NCI-H1694 (cell line): ENCODE measurements at places on chromosomes 16 and 17.
A peak's percentile ranks its signal among the peaks of the same experiment; 100 is the strongest.

DNA sequence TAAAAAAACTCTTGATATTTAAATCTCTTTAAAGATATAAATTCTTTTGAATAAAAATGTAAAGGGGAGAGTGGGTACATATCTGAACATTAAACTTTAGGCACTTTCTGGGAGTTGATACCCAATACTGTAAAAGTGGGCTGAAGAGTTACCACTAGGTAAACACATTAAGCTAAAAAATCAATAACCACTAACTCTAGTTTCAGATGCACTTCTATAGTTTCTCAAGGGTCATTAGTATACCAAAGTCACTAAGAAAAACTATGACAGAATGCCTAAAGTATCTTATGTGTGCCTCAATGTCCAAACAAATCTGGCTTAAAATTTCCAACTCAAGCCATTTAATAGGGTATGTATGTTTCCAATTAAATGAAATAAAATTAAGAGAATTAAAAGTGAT is 13.1 kb upstream of the CFDP1 start:
- DNase-seq, result no peak

GRCh38 chr17:17077861-17078732 is 35.8 kb downstream of the MPRIP start:
- no peak for DNase-seq

GRCh38 chr16:64669573-64669972 is 452.3 kb downstream of the CDH11 start:
- no peak for DNase-seq

DNA sequence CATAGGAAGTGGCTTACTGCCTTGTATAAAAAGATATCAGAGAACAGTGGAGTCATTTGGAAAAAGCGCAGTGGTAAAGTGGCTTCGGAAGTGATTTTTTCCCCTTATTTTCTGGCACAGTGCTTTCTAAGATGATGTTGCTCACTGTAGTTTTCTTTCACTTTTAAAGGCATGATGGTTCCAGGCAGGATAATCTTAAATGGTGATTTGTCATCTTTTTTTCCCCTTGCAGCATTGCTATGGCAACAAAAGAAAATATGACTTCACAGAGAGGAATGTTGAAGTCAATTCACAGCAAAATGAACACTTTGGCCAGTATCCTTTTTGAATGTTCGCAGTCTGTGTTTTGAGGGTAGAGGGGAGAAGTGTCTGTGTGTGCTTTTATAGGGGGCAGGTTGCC is 42.5 kb downstream of the GOSR1 start:
- DNase-seq, result no peak

GRCh38 chr17:30908717-30909420 is 2.8 kb upstream of the TEFM start:
- DNase-seq, result no peak

DNA sequence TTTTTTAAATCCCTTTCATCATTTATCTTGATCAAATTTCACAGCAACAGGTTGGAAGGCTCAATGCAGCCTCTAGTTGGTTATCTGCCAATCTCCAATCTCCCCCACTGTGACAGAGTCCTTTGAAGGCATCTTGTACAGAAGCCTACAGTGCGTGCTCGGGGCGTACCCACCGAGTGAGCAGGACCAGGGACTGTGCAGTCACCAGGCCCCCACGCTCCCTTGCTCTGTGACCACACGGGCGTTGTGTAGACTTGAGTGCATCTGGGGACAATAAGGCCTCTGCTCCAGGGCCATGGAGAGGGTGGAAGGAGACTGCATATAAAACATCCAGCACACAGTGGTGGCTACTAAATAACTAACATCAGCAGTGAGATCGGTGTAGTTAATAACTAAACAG is 63.4 kb downstream of the GTF3C1 start:
- DNase-seq, result no peak

DNA sequence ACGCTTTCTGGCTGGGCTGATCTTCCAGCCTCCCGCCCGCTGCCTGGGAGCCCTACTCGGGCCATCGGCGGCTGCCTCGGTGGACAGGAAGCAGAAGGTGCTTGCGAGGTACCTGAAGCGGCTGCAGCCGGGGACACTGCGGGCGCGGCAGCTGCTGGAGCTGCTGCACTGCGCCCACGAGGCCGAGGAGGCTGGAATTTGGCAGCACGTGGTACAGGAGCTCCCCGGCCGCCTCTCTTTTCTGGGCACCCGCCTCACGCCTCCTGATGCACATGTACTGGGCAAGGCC is 30.7 kb downstream of the CIITA start:
- no peak for DNase-seq

- no peak for DNase-seq
These were observed 7.1 kb upstream of the NFATC3 start for GRCh38 chr16:68077866-68078700.

DNA sequence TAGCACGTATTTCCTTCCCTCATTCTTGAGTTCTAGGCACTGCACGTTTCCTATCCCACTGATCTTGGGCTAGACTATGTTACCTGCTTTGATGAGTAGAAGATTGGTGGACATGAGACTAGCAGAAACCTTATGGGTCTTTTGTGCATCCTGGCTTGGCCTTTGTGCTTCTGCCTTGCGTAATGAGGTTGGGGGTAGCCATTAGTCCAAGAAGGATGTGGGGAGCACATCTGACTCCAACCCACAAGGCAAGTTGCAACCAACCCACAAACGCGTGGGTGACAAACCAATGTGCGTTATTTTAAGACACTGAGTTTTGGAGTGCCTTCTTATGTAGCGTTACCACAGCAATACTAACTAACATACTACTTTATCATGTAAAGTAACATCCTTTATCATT is 180.4 kb upstream of the IRX5 start:
- DNase-seq, result no peak

- DNase-seq, result no peak
These were observed 127.1 kb downstream of the OR1D5 start for GRCh38 chr17:2936351-2936750.

DNA sequence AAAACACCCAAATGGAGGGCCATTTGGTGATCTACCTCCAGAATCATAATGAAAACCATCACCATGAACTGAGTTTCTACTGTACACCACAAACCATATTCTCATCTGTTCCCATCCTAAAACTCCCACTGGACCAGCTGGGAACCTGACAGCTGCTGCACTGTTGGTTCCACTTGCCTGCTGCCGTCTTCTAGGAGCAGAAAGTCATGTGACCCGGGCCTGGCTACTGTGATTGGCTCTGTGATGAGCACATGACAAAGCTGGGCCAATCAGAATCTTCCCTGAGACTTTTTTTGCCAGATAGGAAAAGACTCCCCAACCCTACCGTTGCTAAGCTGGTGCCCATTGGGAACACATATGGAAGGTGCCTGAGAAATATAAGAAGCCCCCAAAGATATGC is 264.2 kb downstream of the MRTFB start:
- DNase-seq, result no peak

- no peak for DNase-seq
These were observed 10.7 kb upstream of the SEZ6 start for GRCh38 chr17:29016345-29017210.

GRCh38 chr17:40632216-40632615 is 15.4 kb downstream of the SMARCE1 start:
- no peak for DNase-seq

- DNase-seq, result no peak
These were observed 168.9 kb upstream of the CIBAR2 start for GRCh38 chr16:85281181-85281580.

DNA sequence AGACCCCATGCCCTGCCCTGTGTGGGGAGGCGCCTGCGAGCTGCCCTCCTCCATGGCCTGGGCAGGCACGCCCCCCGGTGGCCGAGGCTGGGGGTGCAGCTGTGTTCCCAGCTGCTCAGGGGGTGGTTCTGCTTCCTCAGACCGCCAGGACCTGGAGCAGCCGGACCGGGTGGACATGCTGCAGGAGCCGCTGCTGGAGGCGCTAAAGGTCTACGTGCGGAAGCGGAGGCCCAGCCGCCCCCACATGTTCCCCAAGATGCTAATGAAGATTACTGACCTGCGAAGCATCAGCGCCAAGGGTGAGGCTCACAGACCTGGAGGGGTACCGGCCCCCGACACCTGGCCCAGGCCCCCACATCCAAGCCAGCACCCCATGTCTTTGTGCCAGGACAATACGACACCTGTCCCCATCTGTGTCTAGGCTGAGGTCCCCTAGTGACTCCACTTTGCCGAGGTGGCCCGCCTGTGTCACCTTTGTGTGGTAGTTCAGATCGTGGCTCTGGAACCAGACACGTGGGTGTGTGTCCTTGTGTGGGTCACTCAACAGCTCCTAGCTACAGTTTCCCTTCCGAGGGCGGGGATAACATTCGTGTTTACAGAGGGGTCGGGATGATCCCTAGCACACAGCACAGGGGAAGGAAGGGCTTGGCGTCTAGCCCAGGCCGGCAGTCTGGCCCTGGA is 9.3 kb downstream of the GJD3 start:
- no peak for DNase-seq

DNA sequence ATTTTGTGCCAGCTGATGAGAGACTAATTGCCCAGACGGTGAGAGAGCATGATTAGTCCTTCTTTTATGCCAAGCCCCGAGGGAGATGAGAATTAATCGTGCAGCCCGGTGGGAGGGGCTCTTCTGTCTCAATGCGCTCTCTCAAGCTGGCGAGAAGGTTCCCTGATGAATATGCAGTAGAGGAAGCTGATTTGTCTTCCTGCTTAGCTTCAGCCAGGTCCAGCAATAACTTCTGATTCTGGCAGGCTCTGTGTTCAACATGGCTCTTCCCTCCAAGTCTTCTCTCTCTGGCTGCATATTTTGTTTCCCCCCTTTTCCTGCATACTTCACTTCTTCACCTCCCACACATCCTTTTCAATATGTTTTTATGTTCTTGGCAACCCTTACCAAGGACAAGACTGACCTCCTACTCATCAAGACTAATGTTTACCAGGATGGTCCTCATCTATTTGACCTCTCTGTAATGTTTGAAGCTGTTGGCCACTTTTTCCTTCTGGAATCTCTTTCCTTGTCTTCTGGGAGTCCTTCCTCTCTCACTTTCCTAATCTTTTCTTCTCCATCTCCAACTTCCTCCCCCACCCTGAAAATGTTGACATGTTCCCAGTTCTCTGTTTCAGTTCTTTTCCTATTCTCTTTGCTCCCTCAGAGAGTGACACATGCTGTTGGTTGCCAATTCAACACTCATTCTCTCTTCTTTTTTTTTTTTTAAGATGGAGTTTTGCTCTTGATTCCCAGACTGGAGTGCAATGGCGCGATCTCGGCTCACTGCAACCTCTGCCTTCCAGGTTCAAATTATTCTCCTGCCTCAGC is 33.1 kb downstream of the ARL4D start:
- DNase-seq, result peak; percentile 98

DNA sequence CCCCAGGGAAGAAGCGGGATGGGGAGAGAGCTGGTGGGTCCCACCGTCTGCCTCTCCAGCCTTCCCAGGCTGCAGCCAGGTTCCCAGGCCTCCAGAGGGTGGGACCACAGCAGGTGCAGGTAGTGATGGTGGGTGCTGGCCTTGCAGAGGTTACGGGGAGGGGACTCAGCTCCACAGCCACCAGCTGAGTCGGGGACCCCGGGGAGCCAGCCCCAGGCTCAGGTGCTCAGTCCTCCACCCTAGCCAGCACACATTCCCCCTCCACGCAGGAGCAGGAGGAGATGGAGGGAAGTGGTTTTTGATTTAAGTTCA is 5.0 kb downstream of the TP53I13 start:
- no peak for DNase-seq

DNA sequence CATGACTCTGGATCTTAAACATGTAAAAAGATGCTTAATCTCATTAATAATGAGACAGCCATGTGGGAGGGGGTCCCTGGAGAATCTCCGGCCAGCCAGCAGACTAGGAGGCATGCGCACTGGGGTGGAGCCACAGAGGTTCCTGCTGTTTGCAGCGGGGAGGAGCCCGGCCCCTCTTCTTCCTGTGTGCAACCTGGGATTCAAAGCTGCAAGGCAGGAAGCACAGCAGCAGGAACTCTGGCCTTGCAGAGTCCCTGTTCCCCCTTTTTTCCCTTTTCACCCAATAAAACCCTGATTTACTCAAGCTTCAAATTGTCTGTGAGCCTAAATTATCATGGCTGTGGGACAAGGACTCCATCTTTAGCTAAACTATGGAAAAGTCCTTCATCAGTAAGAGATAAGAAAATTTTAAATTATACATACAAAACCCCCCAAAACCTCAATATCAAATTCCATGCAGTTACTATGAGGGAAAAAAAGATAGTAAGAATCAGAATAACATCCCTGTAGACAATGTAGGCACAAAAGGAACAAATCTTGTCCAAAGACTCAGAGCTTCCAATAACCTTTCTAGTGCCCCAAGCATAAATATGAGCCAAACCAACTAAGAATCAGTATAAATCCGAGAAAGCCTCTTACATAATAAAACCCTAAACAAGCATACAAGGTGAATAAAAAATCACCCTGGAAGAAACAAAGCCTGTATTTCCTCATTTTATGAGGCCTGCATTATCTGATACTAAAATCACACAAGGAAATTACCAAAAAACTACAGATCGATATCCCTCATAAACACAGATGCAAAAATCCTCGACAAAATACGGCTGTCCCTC is 12.1 kb downstream of the CFDP1 start:
- DNase-seq, result no peak

GRCh38 chr16:74807052-74807646 is 32.5 kb upstream of the FA2H start:
- DNase-seq, result no peak

DNA sequence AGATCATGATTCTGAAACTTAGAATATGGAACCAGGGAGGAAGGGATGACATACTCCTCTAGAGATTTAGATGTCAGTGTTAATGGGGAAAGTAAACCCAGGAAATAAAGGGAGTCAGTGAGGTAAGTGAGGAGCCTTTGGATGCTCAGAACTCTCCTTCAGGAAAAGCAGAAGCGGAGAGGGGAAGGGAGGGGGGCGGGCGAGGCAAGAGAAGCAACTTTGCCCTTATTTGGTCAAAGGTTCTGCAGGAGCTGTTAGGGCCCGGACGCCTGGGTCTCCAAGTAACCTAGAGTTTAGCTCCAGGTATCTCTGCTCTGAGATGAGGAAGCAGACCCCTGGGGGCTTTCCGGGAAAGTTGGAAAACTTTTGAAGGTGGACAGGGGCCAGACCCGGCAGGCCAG is 1.3 kb downstream of the PFN1 start:
- DNase-seq, result no peak

GRCh38 chr17:80942423-80943345 is 49.0 kb upstream of the CHMP6 start:
- no peak for DNase-seq

DNA sequence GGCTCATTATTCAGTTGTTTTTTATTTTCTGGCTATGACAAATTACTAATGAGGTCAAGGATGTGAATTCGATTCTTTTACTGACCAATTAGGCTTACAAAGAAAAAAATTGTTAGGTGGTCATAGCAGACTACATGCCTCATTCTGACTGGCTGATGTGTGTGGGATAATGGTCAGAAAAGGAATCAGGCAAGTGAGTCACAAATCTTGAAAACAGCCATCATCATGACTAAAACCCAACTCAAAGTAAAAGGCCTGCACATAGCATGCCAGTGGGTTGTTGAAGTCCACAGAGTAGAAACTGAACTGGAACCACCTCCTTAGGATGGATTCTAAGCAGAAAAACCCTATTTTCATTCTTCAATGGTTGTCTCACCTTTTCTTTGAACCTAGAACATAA is 8.6 kb downstream of the RPGRIP1L start:
- DNase-seq, result no peak

GRCh38 chr17:68433211-68433610 is 24.1 kb downstream of the WIPI1 start:
- no peak for DNase-seq
